Right atrium auricular region (tissue), 2 donors: ENCODE measurements at places on chromosomes 3 and 15. TPM values are rescaled to one million over a fixed set of nuclear protein-coding genes. Genes with fewer than 3 reads are reported as not detected.
A peak's percentile ranks its signal among the peaks of the same experiment; 100 is the strongest.

DNA sequence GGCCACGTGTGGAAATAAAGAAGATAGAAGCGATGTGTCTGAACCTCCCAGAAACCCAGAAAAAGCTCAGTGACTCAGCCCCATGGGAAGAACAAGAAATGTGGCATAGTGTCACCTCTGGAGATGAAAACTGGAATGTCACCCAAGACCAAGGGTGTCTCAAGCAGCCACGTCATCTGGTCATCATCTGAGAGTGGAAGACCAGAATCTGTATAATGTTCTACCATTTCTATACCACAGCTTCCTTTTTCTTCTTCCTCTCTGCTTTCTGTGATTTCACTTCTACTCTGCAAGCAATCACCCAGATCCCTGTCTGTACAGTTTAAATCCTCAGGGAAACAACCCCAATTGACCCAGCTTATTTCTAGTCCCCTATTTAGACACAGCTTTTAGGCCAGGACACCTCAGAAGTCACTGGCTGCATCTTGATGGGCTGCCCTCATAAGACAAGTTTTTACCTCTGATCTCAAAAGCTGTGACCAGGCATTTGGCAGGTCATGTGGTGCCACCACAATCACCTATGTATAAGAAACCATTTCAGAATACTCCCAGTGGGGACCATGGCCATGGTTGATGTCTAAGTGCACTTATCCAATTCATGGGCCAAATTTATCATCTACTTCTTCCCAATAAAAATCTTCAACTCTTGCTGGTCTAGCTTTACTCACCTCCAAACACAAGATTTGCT, 278.5 kb upstream of the UMPS start:
- DNase-seq: no peak

DNA sequence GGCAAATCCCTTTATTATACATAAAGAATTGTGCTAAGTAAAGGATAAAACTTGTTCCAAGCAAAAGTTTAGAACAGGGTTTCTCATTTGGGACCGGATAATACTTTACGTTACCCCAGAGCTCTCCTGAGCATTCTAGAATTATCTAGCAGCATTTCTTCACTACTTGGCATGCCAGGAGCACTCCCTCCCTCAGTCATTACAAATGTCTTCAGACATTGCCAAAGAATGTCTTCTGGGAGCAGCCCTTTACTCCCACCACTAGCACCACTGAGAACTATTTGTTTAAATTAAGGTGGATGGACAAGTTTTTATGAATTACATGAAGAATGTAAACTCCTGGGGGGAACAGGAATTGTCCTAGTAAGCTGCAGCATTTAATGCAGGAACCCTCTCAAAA, 516.4 kb downstream of the GBE1 start:
- DNase-seq: no peak

DNA sequence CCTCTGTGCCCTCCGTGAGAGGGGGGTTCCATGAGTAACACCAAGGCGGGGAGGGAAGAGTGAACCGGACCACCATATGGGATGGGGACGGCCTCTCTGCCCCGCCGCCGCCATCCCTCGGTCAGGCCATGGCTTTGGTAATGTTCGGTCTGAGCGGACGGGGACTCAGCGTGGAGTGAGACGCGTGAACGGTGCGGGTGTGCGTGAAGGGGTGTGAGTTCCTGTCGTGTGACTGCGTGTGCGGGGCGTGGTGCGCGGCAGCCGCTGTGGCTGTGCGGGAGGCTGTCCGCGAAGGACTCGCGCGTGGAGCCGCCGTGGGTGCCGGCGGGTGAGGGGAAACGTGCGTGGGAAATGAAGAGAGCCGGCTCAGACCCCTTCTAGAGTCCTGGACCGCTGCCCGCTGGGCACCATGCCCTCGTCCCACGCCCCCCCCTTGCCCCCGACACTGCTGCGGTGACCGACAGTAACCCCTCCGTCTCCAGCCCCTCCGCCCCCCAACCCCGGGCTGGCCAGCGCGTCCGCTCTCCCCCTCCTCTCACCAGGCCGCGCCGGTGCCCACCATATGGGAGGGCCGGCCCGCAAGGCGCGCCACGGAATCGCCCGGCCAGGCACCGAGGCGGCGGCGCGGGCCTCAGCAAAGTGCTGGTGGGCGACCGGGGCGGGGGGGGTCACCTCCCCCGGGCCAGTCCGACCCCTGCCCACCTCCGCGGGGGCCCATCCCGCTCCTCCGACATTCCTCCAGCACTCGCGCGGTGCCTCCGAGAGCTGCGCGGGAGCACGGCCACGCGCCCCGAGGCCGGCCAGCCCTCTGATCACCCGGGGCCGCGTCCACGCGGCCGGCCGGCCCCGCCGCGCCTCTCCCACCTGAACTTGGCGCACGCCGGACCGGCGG, 589 bp downstream of the KLF15 start:
- DNase-seq: no peak

DNA sequence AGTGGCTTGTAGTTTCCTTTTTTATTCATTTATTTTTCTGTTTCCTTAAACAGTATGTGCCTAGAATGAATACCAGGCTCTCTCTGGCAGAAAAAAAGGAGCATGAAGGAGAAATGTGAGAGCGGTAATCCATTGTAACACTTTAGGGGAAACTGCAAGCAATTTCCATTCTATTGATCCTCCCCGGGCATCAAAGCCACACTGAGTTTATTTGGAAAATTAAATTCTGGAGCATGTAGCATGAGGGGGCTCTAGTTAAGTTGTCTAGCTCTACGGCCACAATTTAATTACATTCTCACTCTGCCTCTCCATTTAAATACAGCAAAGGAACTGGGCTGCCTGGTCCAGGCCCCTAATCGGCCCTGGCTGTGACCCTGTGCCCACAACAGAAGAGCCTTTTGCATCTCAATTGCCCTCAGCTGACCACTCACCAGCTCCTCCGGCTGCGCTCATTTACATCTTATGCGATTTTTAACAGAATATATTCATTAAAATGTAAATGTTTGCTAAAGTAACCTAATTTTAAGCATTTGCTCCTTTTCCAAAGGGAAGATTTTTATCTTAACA, 72.9 kb downstream of the MEGF11 start:
- no peak for DNase-seq

DNA sequence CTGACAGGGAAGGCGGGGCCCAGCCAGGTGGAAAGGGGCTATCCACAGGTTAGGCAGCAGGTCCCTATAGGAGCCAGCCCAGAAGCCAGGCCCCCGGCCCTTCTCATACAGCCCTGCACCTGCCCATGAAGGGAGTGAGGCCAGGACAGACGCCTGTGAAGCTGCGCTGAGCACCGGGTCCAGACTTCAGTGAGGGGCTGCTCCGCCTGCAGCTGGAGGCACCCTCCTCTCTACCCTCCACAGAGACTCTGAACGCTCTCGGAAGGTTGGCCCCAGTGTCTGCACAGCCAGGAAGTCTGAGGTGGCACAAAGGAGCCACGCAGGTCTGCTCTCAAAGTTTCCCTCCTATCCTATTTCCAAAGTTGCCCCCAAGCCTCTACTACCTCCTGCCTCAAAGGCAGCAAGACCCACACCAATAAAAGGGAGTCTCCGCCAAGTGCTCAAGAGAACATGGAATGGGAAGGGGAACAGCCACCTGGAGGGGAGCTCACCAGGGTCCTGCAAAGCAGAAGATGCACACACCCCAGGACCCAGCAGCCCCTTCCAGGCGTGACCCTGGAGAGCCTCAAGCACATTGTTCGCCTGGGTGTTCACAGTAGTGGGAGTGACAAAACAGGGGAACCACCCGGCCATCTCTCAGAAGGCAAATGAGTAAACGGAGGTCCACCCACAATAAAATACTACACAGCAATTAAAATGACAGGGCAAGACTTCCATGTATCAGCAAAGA, 19.5 kb downstream of the XXYLT1 start:
- no peak for DNase-seq

DNA sequence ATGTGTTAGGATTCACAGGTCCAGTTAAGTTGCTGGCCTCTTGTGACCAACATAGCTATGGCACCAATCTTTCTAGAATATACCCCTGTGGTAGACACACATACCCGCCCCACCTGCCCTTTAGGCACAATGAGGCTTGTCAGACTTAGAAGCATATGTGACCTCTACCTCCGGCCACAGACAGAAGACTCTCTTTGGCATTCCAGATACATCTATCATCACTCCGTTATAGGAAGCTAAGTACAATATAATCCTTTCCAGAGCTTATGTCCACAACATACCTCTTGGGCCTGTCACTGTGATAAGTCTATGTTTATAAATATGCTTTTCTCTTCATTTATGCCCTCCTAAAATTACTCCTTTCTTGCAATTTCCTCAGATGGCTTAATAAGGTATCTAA, 39.8 kb downstream of the CD47 start:
- DNase-seq: no peak

DNA sequence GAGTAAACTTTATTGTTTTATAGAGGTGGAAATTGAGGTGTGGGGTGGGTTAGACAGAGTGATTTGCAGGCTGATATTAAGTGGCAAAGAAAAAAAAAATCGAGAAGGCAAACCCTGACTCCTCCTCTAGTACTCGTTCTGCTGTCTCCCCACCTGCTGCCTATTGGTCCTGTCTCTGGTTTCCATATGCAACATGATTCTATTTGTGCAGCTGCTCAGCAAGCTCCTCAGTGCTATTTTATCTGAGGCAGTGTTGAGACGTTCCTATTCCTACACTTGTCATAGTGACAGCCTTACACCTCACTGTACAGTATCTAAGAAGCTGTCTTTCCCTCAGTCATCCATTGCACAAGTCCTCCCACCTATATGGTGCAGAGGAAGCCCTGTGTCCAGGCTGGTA, 45.1 kb downstream of the RSL24D1 start:
- DNase-seq: no peak

GREM1 gene
- not detected for total RNA-seq

GRCh38 chr3:45212095-45212468, 14.0 kb downstream of the TMEM158 start:
- no peak for DNase-seq

GRCh38 chr3:53493963-53494791, at the start of gene CACNA1D:
CACNA1D (plus strand) TSS chr3:53494611; CDS start chr3:53495167, 556 bp downstream.
- DNase-seq: no peak

GRCh38 chr3:66280304-66280703, 59.5 kb downstream of the SLC25A26 start:
- no peak for DNase-seq

DNA sequence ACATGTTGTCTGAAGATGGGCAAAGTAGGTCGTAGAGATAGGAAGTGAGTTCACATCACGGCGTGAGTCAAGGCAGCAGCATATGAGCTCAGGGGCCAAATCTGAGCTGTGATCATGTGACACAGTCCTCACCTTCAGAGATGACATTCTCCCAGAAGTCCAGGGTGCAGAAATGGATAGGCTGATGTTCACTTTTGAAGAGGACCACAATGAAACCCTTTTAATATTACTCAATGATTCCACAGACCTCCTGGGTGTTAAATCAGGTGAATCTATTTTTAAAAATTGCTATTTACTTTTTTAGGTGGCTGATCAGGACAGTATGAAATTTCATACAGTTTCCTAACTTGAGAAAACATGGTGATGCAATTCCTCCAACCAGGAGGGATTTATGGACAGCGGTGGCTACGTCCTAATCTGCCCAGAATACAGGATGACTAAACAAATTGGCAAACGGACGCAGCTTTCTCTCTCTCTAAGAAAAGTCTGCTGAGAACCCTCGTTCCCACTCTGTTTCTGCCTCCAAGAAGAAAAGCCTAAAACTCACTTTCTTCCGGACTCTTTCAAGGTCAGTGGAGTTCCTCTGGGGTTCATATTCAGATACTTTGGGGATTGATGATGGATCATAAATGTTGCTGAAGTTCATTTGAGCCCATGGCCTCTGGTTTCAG, 34.4 kb downstream of the B3GNT5 start:
- peak; percentile 64 for DNase-seq

DNA sequence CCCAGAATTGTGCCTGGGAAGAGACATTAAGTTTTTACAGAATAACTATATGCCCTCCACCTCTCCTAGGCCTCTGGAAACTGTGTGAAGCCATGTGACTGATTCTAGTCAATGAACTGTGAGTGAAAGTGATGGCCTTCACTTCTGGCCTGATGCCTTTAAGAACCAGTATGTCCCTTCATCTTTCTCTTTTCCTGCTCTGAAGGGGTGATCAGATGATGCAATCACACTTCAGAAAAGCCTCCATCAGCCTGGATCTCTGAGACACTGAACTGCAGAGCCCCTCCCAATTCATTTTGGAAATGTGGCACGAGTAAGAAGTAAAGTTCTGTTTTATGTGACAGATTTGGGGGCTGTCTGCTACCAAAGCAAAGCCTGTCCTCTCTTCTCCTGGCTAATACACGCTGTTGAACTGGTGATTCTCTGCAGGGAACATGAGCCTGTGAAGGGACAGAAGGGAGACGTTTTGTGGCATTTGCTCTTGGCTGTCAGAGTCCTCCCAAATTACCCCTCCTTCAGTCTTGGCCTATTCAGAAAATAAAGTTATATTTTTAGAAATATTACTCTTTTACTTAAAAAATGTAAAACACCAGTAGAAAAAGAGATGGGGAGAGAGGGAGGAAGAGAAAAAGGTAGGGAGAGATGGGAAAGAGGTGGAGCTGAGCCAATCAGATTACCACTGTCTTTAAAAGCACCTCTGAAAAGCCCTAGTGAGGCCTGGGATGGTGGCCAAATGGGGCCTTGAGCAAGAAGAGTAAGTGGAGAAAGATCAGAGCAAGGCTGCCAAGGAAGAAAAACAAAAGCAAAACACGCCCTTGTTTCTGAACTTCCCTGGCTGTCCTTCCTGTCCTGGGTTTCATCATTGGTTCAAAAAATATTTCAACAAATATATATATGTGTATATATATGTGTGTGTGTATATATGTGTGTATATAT, 40.9 kb upstream of the RYK start:
- DNase-seq: peak; percentile 84

- DNase-seq: no peak
These were observed 53.7 kb downstream of the RGMA start for GRCh38 chr15:93035092-93035915.

DNA sequence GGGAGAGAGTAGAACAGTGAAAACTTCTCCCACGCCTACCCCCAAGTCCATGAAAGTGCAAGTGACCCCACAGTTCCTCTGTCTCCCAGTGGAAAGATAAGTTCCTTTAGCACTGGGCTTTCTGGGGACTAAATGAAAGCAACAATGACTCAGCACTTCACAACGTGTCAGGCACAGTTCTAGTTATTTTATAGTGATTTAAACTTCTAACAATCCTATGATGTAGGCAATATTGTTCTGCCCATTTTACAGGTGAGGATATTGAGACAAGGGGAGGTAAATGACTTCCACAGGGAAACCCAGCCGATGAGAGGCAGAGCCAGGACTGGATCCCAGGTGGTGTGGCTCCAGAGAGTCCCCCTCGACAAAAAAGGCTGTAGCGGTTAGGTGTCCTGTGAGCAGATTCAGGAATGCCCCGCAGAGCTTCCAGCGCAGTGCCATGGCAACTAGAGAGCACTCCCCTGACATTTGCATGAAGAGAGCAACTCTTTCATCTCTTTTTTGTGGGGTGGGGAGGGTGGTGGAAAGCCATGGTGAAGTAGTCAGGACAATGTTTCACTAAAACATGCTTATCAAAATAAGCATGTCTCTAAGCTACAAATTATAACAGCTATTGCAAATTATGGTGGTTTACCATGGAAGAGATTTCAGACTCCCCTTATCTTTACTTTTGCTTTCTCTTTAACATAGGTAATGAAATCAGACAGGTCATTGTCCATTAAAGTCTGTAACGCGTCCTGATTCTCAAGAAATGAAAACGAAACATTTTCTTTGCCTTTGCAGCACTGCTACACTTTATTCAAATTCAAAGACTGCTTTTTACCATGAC, 62.1 kb downstream of the NR2F2 start:
- no peak for DNase-seq

- DNase-seq: no peak
These were observed 134.4 kb downstream of the PDE8A start for GRCh38 chr15:85116066-85116465.

DNAH12 gene
- total RNA-seq: not detected
